ENCODE measurements at places on chromosomes 6 and 20.
A peak's percentile ranks its signal among the peaks of the same experiment; 100 is the strongest.

DNA sequence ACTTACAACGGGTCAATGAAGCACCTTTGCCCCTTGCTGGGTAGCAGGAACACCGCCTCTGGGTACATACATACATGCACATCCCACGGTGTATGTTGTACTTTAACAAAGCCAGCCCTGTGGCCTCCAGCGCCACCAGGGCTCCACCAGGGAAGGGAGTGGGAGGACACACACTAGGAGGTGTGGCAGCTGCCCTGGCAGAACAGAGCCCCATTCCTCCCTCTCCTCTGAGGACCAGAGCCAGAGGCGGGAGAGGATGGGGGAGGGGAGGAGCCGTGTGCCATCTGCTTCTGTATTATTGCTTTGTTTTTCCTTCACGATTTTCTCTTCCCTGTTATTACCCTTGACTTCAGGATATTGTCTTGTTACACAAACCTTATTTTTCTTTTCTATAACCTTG lies 105.8 kb upstream of the TRAF3IP2 start:
- peak; percentile 40 for DNase-seq

- DNase-seq, result no peak
Observed at GRCh38 chr20:62350098-62350628, 16.9 kb downstream of the LAMA5 start.

DNA sequence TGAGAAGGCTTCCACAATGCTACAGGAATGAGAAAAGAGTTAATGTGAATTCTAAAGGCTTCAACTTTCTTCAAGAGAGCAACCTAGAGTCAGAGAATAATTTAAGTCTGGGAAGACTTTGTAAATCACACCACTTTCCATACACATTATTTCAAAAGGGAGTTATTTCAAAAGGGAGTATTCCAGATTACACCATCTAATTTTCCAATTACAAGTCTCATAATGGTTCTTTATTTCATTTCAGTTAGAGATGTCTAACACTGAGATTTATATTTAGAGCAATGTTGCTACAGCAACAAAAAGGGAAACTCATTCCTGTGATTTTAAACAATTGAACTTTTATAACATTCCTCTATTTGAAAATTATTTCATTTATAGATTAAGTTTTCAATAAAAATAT lies 98.8 kb upstream of the DST start:
- DNase-seq, result no peak

DNA sequence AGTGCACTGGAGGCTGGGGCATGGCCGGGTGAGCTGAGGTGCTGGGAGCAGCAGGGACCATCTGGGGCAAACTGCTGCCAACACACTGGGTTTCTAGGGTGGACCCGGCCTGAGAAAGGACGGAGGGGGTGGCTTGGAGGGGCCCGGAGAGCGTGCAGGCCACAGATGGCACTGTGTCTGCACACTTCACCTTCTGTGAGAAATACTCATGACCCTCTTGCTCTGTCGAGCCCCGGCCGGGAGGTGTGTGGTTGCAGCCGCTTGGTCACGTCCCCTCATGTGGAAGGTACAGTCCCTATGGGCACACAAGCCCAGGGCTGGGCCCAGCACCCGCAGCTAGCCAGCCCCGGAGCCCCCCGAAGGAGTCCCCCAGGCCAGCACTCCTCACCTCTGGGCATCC lies 59.7 kb downstream of the RBM38 start:
- no peak for DNase-seq

DNA sequence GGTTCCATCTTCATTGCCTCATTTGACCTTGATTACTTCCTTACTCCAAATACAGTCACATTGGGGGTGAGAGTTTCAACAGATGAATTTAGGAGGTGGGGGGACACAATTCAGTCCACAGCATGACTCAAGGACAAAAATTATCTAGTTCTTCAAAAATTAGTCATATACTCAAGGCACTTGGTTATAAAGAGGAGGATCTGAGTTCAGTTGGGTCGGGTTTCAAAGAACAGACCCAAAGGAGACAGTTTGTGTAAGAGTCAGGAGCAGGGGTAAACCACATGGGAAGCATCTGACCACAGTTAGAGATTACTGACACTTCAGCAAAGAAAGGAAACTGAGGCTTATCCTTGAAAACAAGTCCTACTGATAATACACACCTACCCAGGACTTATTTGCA lies 138.0 kb downstream of the TBC1D7 start:
- DNase-seq, result no peak

- DNase-seq, result no peak
Observed at GRCh38 chr6:157226761-157227160, 96.6 kb downstream of the TMEM242 start.

- no peak for DNase-seq
Observed at GRCh38 chr6:35018182-35018519, 123.0 kb downstream of the TCP11 start.

- peak; percentile 7 for DNase-seq
Observed at GRCh38 chr20:48995589-48995988, 50.5 kb upstream of the CSE1L start.

GRCh38 chr6:5866547-5867051 lies 140.1 kb downstream of the NRN1 start:
- peak; percentile 74 for DNase-seq

DNA sequence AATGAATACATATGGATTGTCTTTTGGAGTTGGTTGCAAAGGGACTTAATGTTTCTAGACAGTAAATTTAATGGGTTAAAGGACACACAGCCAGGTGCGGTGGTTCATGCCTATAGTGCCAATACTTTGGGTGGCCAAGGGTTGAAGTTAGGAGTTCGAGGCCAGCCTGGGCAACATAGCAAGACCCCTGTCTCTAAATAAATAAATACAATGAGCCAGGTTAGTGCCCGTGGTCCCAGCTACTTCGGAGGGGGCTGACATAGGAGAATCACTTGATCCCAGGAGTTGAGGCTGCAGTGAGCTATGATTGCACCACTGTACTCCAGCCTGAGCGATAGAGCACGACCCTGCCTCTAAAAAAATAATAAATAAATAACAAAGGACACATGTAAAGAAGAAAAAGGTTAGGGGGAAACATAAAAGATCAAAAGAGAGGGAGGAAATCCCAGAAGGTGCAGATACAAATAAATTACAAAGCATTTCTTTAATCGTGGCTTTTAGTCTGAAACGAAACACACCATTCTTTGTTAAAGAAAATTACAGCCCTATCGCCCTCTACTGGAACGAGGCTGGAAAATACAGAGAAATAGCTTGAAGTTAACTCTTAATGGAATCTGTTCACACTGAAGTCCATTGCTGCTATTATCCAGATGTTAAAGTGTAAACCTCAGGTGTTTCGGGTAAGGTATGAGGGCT lies 42.6 kb upstream of the SCML4 start:
- peak; percentile 27 for DNase-seq

DNA sequence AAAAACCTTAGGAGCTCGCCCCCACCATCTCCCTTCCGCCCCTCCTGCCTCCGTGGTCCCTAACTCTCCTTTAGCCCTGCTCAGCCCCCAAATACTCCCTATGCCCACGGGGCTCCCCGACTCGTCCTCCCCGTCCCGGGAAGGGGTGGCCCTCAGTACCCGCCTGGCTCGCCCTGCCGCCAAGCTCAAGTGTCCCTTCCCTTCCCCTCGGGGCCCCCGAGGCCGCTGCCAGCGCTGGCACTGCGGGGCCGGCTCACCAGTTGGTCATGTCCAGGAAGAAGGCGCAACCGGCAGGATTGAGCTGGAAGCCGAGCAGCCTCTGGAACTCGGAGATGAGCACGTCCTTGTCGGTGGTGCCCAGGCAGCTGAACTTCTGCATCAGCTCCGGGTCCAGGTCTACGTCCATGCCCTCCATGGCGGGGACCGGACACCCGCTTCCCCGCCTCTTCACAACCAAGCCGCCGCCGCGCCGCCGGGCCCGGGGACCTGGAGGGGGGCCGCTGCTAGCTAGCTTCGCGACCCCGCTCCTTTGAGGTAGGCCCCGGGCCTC lies 303 bp downstream of the ILRUN start:
- DNase-seq, result no peak

DNA sequence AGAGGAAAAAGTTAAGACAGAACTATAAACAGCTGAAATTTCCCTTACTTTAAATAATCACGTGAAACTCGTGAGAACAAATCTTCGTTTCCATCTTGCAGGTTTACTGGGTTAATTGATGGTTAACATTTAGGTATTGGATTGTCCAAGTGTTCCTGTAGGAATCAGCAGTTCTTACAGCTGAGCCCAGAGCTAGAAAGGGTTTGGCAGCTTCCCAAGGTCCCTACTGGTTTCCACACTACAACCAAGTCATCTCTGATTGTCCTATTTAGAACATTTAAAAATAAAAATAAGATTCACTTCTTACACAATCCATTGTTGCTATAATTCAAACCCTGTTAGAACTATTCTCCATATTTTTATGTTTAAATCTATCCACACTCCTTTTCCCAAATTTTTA lies 15.8 kb downstream of the MPC1 start:
- DNase-seq, result no peak

GRCh38 chr20:56630086-56630493 lies 984 bp downstream of the TFAP2C start:
- no peak for DNase-seq

DNA sequence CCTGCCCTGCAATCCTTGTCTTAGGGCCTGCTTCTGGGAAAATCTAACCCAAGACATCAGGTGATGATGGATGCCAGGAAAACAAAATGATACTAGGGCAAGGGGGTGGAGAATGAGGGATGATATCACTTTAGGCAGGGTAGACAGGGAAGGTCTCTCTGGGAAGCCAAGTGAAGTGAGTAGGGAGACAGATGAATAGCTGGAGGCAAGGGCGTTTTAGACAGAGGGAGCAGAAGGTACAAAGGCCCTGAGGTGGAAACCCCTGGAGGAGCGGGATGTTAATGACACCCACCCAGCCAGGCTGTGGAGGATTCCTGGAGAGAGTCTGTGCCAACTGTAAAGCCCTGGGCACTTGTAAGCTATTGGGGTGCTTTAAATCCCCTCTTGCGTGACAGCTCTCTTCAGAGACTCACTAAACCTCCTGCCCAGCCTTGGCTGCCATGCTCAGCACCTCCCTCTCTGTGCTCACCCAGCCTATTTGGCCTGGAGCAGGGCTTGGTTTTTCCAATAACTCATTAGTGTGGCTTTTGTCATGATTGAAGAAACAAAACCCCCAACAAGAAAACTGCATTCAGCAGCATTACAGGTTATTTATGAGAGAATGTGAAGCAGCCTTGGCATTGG lies 12.4 kb upstream of the MDGA1 start:
- DNase-seq, result no peak

- DNase-seq, result no peak
Observed at GRCh38 chr6:142387997-142388815, 86.4 kb downstream of the ADGRG6 start.

- DNase-seq, result peak; percentile 86
Observed at GRCh38 chr20:57440678-57441509, 49.7 kb downstream of the RBM38 start.

GRCh38 chr6:84249724-84250123 lies 22.3 kb upstream of the CEP162 start:
- DNase-seq, result no peak

DNA sequence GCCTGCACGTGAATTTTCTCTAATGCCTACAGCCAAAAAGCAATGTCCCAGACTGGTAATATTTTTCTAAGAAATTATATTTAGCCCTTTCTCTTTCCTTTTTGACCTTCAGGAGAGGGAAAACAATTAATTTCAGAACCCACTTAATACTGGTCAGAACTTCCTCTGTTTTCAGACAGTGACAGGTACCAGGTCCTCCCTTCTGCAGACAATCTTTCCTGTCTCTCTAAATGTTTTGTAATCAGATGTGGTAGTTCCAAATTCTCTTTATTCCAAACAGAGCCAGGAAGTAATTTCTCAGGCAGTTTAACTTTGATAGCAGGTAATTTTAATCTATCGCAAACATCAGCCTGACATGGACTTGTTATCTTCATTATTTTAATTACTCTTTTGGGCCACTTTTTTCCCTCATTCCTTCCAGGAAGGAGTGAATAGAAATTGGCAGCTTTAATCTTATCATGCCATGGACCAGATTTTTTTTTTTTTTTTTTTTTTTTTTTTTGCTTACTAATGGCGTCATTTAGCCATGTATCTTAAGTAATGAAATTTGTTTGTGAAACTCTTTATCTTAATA lies 348.6 kb upstream of the SOX4 start:
- DNase-seq, result no peak

GRCh38 chr6:113591896-113592827 lies 265.0 kb upstream of the MARCKS start:
- peak; percentile 13 for DNase-seq

- peak; percentile 40 for DNase-seq
Observed at GRCh38 chr20:5463007-5463686, 146.4 kb upstream of the PROKR2 start.

DNA sequence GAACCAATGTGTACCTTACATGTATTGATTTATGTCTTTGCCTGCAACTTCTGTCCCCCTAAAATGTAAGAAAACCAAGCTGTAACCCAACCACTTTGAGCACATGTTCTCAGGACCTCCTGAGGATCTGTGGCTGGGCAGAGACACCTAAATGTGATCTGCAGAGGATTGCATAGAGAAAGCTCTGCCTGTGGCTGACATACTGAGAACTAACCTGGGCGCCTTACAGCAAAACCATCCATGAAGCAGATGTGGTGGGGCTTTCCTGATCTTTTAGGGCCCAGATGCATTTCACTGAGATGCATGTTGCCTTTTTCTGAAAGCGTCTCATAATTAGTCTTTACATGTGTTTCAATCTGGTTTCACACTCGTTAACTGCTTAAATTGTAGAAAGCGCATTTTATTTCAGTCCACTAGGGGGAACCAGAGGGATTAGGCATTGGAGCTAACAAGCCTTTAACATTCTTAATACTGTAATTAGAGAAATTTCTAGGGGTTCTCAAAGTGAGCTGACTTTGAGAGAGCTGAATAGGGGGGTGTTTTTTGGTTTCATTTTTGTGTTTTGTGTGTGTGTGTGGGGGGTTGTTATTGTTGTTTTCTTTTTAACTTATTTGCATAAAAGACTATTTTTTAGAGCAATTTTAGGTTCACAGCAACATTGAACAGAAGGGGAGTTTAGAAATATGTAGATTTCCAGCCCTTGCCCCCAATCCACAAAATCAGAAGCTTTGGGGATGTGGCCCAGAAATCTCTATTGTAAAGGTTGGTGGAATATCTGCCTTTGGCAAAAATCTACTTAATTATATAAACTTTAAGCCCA lies 50.9 kb upstream of the FAM184A start:
- DNase-seq, result peak; percentile 49

DNA sequence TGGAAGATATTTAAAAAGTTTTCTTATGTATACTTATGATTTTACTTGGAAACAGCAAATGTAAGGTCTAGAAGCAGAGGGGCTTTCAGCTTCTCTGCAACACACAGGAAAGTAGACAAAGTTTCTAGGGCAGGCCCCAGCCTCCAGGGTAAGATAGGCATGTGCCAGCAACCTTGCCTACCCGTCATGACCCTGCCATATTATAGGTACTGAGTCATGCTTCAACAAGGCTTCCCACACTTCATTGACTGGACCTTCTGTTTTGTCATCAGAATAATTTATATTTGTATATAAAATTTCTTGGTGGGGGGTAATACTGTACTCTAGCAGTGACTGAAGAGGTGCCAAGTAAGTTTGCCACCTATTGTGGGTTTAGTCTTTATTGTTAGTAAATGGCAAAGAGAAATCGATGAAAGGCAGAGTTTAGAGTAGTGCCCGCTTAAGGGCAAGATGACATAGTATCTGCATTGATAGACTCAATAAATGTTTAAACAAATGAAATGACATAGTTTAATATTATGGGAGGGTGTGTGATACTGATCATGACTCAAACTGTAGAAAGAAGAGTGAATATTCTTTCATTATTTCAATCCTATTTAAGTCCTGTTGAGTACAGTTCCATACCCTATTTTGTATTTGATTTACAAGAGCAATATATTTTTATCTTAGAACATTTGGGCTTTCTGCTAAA lies 95.6 kb downstream of the JARID2 start:
- DNase-seq, result no peak

GRCh38 chr6:123233336-123233735 lies 237.3 kb downstream of the CLVS2 start:
- no peak for DNase-seq

GRCh38 chr6:77205936-77206335 lies 257.4 kb downstream of the HTR1B start:
- no peak for DNase-seq
